ENCODE measurements at places on chromosomes 12 and 14. TPM values are rescaled to one million over a fixed set of nuclear protein-coding genes. Genes with fewer than 3 reads are reported as not detected.
A peak's percentile ranks its signal among the peaks of the same experiment; 100 is the strongest.

GRCh38 chr14:94321421-94322271 lies 1.5 kb downstream of the SERPINA6 start:
- H3K27me3 ChIP-seq: peaks cover 3% of the 10 kb centered on the region
- no peak for DNase-seq
- no peak overlapping the region for H3K4me3 ChIP-seq
- H3K36me3 ChIP-seq: no peaks in the 10 kb centered on the region

Gene DEGS2
- 0.17 TPM for total RNA-seq

DNA sequence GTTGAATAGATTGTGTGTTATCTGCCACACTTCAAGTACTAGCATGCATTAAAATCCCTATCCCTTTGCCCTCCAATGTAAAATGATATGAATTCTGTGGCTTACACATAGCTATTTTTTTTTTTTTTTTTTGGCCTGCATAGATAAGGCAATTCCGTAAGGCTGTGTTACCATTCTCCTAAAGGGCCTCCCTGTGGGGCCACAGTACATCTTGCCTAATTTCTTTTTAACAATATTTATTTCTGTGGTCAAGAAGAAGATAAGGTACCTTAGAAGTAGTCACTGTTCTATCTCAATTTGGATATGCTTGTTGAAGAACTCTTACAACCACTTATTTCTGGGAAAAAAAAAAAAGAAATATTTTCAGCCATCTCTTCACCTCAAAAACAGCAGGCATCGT lies 19.8 kb downstream of the FLRT2 start:
- no peaks in the 10 kb centered on the region for H3K27me3 ChIP-seq
- H3K27ac ChIP-seq: no peak overlapping the region
- peaks cover 50% of the 10 kb centered on the region for H3K4me1 ChIP-seq
- H3K4me3 ChIP-seq: no peak overlapping the region

- peak overlapping the region; percentile 78 for H3K27ac ChIP-seq
- no peaks in the 10 kb centered on the region for H3K27me3 ChIP-seq
- peaks cover 22% of the 10 kb centered on the region for H3K4me1 ChIP-seq
Measured at GRCh38 chr12:42725809-42726208, 136.3 kb upstream of the PRICKLE1 start.

DNA sequence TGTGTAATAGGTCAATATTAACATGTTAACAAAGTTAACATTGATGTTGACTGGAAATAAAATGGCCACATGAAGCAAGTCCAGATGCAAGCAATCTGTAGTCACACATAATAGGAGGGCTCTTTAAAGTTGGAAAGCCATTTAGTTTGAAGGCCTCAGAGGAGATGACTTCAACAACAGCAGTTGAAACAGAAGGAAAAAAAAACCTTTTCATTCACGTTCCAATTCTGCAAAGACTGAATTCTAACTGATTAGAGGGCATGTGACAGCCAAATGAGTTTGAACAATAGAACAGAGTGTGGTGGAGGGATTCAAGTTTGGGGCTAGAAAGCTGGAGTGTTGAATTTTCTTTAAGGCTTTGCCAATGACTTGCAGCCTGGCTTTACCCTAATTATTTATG lies 41.5 kb upstream of the DAAM1 start:
- no peaks in the 10 kb centered on the region for H3K4me1 ChIP-seq
- no peak for DNase-seq
- H3K27me3 ChIP-seq: peaks cover under 1% of the 10 kb centered on the region
- H3K27ac ChIP-seq: no peak overlapping the region
- no peaks in the 10 kb centered on the region for H3K36me3 ChIP-seq
- no peak overlapping the region for H3K4me3 ChIP-seq

DNA sequence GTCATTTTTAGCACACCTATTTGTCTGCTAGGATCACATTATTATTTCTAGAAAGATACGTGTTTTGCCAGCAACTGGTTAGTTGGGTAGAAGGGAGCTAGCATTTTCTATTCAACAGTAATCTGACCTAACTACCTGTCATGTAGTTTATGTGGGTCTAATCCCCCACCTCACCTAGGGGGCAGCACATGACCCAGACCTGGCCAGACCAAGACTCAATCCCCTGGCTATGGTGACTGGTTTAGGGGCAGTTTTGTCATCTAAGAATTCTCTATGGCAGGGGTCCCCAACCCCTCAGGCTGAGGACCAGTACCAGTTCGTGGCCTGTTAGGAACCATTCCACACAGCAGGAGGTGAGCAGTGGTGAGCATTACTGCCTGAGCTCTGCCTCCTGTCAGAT lies 29.5 kb upstream of the EVL start:
- no peaks in the 10 kb centered on the region for H3K27me3 ChIP-seq
- H3K27ac ChIP-seq: no peak overlapping the region
- H3K36me3 ChIP-seq: no peaks in the 10 kb centered on the region
- peaks cover 75% of the 10 kb centered on the region for H3K4me1 ChIP-seq
- DNase-seq: no peak

Gene PTHLH
- total RNA-seq: 1.8 TPM

DNA sequence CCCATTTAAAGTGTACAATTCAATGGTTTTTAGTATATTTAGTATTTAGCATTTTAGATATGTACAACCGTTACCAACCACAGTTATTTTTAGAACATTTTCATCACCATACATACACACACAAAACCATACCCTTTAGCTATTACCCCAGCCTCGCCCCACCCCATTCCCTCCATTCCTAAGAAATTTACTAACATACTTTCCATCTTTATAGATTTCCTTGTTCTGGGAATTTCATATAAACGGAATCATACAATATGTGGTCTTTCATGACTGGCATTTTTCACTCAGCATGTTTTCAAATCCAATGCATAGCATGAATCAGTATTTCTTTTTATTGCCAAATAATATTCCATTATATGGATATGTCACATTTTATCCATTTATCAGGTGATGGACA lies 101.5 kb downstream of the TAOK3 start:
- H3K36me3 ChIP-seq: no peaks in the 10 kb centered on the region
- no peaks in the 10 kb centered on the region for H3K27me3 ChIP-seq
- H3K4me1 ChIP-seq: peaks cover 12% of the 10 kb centered on the region
- no peak overlapping the region for H3K4me3 ChIP-seq

DNA sequence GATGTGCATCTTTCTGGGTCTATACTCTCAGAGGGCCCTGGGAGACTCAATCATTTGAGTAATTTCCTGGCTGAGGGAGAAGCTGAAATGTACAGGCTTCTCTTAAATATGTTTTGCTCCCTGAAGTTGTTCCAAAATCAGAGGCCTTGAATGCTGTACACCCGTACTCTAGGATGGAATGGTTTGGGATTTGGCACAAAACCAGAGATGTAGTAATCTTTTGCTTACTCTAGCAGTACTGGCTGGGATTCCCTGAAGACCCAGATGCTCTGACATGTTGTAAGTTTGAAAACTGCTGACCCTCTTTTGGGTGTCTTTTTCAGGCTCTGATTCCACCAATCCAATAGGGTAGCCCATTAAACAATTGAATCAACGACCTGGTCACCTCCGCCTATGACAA lies 10.4 kb downstream of the ACACB start:
- no peaks in the 10 kb centered on the region for H3K36me3 ChIP-seq
- H3K4me3 ChIP-seq: no peak overlapping the region
- no peak for DNase-seq
- H3K27ac ChIP-seq: no peak overlapping the region
- peaks cover 6% of the 10 kb centered on the region for H3K27me3 ChIP-seq

DNA sequence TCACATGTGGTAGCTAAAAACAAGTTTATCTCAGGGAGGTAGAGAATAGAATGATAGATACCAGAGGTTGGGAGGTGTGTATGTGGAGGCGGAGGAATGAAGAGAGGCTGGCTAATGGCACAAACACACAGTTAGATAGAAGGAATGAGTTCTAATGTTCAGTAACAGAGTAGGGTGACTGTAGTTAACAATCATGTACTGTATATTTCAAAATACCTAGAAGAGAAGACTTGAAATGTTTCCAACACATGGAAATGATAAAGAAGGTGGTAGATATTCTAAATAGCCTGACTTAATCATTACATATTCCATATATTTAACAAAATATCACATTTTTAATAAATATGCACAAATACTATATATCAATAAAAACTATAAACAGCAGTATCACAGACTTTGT lies 8.9 kb upstream of the IFNG-AS1 start:
- no peak overlapping the region for H3K27ac ChIP-seq
- peaks cover 2% of the 10 kb centered on the region for H3K36me3 ChIP-seq
- no peak overlapping the region for H3K4me3 ChIP-seq
- H3K4me1 ChIP-seq: peaks cover 40% of the 10 kb centered on the region

Data from chondrocyte (in vitro differentiated cells).